SW 1271 (cell line): ENCODE measurements at places on chromosomes 12 and 14.

GRCh38 chr14:23114120-23114458, 5.0 kb downstream of the CEBPE start:
- DNase-seq, result no peak

DNA sequence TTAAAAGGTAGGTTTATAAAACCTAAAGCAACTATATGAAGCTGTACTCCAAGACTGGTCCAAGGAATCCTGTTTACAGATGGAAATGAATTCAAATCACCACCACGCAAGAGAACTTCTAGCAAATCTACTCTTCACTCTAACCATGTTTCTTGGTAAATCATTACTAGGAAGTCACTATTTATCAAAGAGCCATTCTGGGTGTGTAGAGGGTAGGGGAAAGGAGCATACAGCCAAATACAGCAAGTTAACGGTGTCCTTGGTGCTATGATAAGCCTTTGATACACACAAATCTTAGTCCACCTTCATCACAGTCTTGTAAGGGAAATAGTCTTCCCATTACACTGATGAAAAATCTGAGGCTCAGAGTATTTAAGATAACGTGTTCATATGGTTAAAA, 16.8 kb downstream of the NIN start:
- DNase-seq, result no peak

DNA sequence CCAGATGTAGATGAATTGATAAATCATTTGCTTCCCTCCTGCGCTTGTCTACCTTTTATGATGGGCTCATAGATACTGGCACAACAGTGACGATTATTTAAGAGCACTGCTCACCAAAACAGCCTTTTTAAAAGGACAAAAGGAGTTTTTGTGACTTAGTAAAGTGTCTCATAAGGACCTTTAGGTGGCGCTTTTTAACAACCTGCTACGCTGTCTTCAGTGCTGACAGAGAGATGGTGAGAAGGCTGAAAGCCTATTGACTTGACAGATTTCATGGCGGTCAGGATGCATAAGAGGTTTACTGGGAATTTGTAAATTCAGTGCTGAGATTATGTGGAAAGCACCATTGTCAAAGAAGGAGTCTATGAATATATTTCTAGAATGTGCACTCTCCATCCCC, 87.6 kb downstream of the SLC15A5 start:
- DNase-seq, result no peak

- DNase-seq, result peak; percentile 64
Observed at GRCh38 chr12:119869720-119870119, 7.4 kb downstream of the CIT start.

DNA sequence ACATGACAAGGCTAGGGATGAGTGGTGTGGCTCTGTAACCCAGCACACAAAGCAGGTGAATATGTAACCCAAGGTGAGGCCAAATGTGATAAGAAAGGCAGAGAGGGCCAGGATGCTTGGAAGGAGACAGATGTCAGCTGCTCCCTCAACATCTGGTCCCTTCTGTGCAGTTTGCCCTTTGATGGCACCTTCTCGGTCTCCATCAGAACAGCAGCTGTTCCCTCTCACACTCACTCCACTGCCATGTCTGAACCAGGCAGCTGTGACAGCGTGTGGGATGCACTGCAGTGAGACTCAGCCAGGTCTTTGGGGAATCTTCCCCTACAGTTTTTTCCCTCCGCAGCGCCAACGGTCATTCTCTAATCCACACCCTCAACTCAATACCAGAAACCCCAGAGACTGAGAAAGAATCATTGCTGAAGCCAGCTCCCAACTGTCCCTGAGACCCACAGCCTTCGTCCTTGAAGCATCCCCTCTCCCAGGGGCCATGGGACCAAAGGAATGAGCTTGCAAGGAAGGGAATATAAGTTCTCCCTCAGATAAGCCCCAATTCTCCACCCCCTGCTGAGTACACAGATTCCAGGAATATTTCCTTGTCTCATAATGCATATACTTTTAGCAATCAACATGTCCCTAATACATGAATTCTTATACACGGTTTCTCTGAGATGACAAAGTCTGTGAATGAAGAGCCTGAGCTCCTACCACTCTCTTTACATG, 230.0 kb downstream of the GLT1D1 start:
- no peak for DNase-seq

GRCh38 chr12:120734210-120734609, 8.6 kb downstream of the ACADS start:
- no peak for DNase-seq

- no peak for DNase-seq
Observed at GRCh38 chr14:56061051-56061450, 57.2 kb upstream of the PELI2 start.

GRCh38 chr14:72801836-72802587, 91.9 kb downstream of the DPF3 start:
- no peak for DNase-seq

- DNase-seq, result no peak
Observed at GRCh38 chr12:2332236-2332635, 279.4 kb downstream of the CACNA1C start.

GRCh38 chr14:60301685-60302084, 52.7 kb downstream of the PPM1A start:
- no peak for DNase-seq

GRCh38 chr12:19894803-19895202, 455.5 kb downstream of the AEBP2 start:
- no peak for DNase-seq

GRCh38 chr12:111056618-111057521, 136.5 kb upstream of the MYL2 start:
- DNase-seq, result peak; percentile 9

GRCh38 chr12:50626026-50626425, 121.2 kb downstream of the DIP2B start:
- no peak for DNase-seq

- no peak for DNase-seq
Observed at GRCh38 chr12:57850854-57851430, 4.4 kb upstream of the CTDSP2 start.

- no peak for DNase-seq
Observed at GRCh38 chr12:7373226-7373625, 69.4 kb downstream of the ACSM4 start.

DNA sequence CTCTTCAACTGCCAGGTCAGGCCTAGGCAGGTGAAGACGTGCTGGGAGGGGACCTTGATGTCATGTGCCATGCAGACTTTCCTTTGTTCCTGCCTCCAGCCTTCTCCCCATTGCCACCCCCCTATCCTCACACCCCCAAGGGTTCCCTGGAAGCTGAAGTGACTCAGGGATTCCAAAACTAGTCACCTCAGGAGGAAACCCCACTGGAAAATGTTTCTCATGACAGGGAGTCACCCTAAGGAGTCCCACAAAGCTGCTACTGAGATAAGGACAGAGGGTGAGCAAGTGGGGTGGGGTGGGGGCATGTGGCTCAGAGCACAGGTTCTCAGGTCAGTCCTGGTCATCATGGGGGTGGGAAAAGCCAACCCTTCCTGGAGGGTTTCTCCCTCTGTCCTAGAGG, 2.4 kb upstream of the IL25 start:
- DNase-seq, result no peak

DNA sequence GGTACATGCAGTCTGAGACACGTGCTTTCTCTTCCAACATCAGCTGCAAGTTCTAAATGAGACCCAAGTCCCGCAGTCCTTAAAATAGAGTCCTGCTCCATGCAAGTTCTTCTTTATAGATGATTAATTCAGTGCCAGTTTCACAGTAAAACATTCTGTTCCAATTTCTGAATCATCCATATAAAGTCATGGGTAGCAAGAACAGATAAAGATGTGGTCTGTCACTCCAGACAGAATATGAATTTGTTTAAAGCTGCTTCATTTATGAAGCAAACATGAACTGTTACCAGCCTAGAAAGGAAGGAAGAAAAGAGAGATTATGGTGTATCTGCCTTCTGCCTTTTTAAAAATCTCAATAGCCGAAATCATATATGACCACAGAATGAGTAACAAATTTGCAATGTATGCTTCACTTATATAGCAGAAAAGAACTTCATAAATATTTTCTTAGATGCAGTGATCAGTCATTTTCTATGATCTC, 83.3 kb downstream of the KITLG start:
- DNase-seq, result no peak

DNA sequence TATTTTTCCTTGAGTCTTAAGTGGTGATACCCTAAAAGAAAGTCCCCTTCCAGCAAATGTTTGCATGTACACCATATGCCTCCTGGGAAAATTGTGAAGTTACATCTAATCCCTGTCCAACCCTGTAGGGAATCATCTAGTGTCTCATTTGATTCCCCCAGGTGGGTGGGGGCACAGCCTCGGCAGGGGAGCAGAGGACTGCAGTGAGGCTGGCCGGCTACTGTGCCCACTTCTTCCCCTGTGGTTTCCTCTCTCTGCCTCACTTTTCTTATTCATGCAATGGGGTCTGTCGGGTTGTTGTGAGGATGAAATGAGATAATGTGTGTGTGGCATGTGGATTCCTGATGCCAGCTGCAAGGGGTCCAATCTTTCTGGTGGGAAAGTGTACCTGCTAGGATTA, 6.0 kb downstream of the PAPLN start:
- DNase-seq, result no peak

DNA sequence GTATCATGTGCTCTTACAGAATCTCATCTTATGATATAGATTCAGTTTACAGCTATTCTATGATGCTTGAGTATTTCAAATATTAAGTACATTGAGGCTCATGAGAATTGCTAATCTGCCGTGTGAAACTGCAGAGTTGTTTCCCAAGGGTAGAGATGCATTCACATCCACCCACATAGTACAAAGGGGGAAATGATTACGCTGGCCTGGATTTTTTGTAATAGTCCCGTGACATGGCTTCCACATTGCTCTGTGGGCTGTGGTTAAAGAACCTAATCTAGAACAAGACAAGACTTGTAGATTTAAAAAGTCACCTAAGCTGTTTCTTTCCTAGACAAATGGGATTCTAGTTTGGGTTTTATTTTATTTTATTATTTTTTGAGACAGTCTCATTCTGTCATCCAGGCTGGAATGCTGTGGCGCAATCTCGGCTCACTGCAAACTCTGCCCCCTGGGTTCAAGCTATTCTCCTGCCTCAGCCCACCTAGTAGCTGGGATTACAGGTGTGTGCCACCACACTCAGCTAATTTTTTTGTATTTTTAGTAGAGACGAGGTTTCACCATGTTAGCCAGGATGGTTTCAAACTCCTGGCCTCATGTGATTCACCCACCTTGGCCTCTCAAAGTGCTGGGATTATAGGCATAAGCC, 13.0 kb upstream of the RIOX1 start:
- DNase-seq, result no peak

DNA sequence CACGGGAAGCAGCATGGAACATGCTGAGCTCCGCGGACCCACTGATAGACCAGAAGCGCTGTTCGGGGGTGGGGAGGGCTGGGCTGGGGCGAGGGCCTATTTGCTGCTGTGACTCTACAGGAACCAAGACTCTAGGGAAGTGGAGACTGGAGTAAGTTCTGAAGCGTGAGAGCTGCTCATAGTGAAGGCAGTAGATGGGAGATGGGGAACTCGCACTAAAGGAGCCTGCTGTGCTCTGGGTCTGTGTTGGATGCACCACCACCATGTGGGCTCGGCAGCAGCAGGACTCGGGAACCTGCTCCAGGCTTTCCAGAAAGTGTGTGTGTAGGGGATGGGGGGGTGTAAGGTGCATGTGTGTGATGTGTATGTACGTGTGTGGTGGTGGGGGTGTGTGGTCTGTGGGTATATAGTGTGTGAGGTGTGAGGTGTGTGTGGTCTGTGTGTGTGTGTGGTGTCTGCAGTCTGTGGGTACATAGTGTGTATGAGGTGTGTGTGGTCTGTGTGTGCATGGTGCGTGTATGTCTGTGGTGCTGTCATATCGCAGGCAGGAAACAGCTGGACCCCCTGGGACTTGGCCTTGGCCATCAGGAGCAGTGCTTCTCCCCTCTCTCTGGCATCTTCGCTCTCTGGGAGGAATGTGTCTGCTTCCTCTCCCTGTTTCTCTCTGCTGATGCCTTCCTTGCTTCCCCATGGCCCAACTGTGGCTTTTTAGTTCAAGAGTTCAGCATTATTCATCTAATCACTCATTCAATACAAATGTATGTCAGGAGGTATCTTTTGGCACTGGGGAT, 378.9 kb downstream of the FUT8 start:
- DNase-seq, result peak; percentile 48

DNA sequence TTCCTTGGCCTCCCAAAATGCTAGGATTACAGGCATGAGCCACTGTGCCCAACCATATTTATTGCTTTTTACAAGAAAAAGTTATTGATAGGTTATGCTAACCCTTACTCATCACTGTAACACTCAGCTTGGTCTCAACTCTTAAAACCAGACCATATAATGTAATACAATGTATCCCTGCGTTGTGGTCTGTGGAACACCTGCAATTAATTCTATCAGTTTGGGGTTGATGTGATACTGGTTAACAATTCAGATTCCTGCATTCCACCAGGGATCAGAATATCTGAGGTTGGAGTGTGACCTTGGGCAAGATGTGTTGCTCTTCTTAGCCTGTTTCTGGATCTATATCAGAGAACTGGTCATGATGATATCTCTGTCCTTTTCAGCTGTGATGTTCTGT, 419.0 kb downstream of the RAD51B start:
- DNase-seq, result no peak

DNA sequence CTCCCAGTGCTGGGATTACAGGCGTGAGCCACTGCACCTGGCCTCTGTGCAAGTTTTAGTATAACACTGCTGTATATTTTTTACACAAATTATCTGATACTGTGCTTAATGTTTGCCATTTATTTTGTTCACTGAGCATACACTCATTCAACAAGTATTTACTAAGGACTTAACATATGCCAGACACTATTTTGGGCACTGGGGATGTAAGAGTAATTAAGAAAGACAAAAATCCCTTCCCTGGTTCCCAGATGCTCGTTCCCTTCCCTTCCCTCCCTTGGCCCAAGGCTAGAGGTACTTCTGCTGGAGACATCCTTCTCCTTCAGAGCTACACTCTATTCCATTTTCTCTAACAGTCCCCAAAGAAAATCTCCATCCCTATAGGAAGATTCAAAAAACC, 12.5 kb downstream of the CIT start:
- DNase-seq, result no peak

- no peak for DNase-seq
Observed at GRCh38 chr12:116540622-116541152, 18.5 kb upstream of the MAP1LC3B2 start.

GRCh38 chr14:75252254-75252837, 26.3 kb upstream of the FOS start:
- DNase-seq, result no peak

GRCh38 chr12:905261-906031, 44.0 kb downstream of the RAD52 start:
- DNase-seq, result no peak

- DNase-seq, result no peak
Observed at GRCh38 chr14:105760691-105761344, 234.4 kb downstream of the TMEM121 start.

DNA sequence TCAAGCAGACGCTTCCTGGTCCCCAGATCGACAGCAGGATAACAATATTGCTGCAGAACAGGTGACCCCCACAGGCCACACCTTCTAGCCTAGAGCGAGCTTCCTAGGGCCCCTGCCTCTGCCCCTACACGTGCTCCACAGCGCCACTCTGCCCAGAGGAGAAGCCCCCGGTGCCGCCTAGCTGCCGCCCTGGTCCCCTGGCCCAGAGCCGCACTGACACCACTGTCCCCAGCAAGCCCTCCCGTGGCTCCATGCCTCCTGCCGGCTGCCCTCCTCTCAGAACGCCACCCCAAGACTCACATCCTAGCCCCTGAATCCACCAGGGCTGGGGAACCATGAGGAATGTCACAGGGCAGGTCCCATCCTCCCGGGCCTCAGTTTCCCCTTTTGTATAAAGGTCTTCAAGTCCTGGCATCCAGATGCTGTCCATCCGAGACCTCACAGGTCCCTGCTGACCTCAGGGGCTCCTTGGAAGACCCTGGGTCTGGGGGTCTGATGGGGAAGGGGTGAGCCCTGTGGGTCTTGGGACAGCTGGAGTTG, 31.0 kb downstream of the JAG2 start:
- DNase-seq, result no peak
